ENCODE measurements at places on chromosomes 3 and 15.

- DNase-seq, result peak; percentile 64
Observed at GRCh38 chr3:149448331-149448831, 26.1 kb upstream of the TM4SF4 start.

DNA sequence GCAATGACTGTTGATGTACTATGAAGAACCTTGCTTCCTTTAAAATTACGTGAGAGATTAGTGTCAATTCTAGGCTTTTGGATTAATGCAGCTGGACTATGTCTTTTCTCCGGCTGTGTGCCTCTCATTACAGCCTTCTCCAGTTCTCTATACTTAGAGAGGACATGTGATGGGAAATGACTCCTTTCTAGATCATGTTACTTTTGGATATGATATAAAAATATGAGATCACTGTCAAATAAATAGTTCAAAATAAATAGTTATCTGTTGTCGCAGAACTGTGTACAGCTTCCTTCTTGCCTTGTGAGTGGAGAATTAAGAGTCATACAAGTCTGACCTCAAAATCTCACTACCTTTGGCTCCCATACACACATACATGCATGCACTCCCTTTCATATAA lies 592.4 kb downstream of the DIPK2A start:
- no peak for DNase-seq

DNA sequence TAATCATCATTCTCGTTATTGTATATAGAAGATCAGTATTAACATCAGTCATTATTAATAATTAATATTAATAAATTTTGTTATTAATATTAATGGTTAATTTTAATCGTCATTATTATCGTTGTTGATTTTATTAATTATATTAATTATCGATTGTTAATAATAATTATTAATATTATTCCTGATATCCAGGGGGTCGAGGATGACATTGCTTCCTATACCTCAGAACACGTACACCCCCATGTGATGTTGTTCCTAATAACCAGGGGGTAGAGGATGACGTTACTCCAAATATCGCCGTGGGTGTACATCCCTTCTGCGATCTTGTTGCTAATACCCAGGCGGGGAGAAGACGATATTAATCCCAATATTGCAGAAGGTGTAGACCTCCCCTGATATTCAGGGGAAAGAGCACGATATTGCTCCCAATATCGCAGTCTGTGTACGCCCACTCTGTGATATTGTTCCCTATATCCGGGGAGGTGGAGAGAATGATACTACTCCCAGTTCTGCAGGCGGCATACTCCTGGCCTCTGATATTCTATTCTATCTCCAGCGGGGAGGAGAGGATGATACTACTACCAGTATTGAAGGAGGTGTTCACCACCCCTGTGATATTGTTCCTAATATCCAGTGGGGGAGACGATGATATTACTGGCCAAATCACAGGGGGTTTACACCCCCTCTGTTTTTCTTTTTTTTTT lies 22.3 kb upstream of the BMF start:
- DNase-seq, result no peak

DNA sequence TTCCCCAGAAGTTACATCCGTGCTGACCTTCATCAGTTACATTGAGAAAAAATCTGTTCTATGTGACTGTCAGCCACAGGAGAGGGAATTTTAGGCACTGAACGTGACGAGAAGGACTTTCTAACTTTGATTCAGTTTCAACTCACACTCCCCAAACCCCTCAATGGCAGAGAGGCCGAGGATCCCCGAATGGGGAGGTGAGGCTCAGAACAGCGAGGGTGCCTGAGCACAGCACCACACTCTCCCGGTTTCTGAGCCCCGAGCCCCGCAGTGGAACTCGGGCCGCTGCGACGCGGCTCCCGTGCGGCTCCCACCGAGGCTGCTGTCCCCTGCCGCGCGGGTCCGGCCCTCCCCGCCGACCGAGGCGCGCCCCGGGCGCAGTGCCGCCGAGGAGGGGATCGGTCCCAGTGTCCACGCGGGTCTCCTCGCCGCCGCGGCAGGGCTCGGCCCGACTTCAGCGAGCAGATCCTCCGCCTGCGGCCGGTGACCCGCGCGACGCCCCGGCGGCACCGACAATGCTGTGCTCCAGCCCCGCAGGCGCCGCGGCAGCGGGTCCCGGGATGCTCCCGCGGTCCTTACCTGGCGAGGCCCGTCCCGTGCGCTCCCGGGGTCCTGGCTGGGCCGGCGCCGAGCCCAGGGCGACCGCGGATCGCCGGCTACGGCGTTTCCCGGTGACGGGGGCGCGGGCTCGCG lies 439 bp downstream of the CTXND1 start:
- DNase-seq, result peak; percentile 23

DNA sequence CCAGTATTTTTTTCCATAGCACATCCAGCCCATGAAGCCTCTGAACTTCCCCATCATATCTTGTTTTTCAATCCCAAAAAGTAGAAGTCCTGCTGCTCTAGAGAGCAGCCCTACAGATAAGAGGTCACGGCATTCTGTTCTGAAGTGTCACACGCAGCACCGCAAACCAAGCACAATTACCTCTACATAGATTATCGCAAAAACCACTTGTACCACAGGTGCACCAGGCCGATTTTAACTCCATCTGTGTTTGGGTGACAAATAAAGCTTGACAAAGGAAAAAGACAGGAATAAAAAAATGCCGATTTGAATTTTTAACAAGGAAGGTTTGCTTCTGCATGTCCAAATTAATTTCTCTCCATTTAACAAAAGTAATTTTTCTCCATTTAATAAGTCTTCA lies 113.7 kb downstream of the MYO5A start:
- DNase-seq, result peak; percentile 16

DNA sequence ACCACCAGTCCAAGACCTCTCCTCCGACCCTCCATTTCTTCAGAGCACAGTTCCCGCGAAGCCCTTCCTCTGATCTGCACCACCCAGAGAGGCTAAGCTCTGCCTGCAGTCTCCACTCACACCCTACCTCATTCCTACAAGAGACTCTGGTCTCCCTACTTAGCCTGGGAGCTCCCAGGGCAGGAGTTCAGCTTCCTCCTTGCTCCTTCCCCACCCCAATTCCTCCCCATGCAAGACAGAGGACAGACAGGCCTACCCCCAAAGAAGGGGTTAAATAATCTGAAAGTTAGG lies 12.6 kb upstream of the VIPR1 start:
- DNase-seq, result no peak

DNA sequence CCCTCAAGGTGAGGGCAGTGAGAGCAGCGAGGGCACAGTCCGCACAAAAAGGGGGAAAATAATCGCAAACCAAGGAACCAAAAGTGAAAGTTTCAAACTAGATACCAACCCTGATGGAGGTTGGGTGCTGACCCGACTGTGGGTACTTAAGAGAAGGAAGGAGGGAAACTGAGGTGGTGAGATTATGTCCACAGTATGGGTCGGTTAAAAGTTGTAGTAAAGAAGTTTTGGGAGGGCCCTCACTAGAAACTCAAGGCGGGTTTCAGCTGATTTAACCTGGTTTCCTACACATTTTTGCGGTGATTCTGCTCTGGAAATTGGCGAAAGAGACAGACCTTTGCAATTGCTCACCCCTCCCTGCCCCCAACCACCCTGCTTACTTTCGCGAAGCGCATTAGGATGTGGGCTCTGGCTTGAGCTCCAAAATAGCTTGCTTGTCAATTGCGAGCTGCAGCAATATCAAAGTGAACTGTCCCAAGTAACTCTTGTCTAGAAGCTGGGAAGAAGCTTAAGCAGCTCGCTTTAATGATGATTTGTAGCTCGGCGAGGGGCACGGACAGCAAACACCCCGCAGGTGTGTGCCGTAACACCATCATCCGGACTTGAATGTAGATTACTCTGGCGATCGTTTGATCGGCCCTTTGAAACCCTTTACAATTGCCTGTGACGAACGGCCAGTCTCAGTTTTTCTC lies 15.8 kb downstream of the SOX2 start:
- DNase-seq, result no peak

GRCh38 chr3:10516544-10517452 lies 11.4 kb upstream of the ATP2B2 start:
- no peak for DNase-seq

DNA sequence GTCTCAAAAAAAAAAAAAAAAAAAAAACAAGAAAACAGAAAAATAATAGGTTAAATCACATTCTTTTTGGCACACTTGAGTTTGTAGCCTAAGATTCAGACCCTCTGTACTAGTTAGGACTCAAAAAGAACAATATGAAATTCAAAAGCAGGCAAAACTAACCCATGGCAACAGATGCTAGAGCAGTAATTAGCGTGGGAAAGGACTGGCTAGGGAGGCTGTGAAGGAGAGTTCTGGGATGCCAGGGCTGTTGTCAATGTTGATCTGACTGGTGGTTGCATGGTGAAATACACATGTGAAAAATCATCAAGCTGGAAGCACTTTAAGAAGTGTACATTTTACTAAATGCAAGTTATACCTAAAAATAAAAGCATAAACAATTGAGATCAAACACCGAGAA lies 35.6 kb downstream of the KLHL6 start:
- DNase-seq, result no peak

DNA sequence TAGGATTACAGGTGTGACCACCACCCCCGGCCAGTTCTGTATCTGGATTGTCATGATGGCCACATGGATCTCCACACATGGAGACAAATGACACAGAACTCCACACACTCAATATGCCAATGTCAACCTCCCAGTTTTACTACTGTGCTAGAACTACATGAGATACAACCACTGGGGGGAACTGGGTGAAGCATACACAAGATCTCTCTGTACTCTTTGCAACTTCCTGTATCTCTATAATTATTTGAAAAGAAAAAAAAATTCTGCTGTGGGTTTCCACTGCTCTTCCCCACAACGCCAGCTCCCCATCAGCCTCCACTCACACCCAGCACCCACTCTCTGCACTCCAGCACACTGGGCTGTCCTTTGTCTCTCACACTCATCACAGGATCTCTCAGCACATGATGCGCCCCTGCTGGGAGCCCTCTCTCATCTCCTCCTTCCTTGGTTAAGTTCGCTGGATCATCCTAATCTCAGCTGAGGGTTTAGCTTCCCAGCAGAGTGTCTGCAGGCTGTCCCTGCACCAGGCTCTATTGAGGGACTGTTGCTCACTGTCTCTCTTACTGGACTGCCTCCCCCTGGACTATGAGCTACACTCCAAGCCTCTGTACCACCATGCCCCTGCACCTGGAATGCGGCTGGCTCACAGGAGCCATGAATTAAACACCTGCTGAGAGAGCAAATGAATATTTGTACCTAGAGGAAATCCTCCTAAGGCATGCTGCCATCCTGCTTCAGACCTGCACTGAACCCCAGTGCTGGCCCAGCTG lies 10.7 kb upstream of the RAB43 start:
- no peak for DNase-seq

DNA sequence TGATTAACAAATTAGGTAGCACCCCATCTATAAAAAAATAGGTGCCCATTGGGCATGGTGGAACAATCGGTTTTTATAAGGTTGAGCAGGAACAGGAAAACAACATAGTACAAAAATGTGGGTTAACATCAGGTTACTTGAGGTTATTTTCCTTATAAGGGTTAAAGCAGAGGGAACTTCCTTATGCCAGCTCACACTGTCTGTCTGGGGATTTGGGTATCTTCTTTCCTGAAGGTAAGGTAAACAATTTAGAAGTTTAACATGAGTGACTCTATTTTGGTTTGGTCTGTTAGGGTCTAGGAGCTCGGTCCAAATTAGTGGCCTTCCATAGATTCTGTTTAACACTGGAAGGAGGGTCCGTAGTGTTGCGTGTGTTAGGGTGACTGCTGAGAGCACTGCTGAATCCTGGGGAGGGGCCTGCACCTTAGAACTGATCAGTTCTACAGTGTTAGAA lies 14.7 kb downstream of the CHD2 start:
- peak; percentile 62 for DNase-seq

DNA sequence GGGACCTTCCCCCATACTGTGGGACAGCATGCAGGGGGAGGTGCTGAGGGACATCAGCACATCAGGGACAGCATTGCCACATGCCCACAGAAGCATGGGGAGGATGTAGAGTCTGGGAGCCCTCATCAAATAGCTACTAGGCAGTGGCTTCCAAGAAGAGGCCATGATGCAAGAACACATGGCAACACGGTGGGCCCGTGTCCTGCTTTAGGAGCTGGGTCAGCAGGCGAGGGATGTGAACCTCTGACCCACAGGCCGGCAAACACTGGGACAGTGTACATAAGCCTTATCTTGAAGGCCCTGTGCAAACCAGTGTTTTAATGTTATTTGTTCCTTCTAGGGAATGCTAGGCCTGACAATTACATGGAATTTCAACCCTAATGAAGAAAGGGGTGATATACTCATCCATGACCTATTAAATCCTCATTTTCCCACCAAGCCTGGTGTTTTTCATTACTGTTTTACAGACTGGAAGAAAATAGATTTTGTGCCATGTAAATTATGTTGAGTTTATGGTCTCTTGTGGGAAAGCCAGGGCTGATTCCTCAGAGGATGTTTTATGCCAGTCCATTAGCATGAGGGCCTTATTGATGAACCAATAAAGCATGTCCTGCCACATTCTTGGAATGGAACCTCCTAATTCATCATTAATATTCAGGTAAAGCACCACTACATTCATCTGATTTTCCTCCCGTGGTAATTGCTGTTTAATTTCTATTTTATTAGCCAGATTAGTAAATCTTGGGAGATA lies 61.7 kb upstream of the SLC25A26 start:
- DNase-seq, result no peak

DNA sequence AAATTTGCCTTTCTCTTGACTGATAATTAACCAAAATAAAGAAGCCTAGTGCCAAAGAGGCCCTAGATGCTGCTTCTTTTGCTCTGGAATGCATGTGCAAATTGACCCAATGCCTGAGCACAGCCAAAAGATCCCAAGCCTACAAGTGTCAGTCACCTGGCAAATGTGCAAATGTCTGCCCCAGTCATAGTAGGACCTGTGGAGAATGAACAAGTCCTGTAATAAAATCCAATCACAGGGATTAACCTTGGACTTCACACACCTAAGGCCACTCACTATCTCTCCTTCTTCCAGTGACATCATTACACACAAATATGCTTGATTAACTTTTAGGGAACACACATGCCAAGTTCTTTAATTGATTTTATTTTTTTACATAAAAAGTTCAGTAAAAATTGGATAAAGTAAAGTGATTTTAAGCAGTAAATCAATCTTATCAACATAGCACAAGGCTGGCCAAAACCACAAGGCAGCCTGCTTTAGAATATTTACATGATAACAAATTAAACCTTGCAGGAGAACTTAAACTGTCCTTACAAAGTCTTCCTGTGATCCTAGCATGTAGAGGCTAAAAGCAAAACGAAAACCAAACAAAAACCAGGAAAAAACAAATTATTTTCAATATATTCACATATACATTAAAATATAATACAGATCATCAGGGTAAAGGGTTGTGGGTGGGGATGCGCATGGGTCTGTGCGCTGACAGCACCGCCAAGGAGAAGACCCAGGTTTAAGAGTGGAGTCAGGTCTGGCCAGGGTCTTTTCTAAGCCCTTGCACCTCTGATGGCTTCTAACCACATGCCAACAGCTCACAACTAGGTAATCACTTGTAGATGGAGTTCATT lies 36.8 kb downstream of the NBEAL2 start:
- DNase-seq, result no peak

- no peak for DNase-seq
Observed at GRCh38 chr15:29740692-29741311, 81.5 kb downstream of the TJP1 start.

DNA sequence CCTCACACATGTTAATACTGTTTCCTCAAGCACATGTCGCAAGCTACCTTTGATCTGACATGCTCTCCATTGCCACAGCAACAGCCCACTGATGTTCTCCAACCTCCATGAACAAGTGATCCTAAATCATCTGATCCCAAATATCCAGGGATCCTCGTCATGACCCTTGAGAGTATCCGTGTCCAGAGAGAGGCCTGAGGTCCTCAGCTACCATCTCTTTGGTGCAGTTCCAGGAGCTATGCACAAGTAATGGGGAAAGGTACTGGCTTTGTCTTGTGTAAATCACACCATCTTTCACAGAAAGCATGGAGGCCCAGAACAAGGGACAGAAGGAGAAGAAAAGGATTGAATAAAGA lies 2.4 kb downstream of the GCSAM start:
- DNase-seq, result no peak

All from suppressor macrophage treated with lipopolysaccharide for 1 hour (primary cell).